ENCODE measurements at places on chromosomes 7 and 10.

GRCh38 chr10:133618851-133619250, 7.7 kb downstream of the FRG2B start:
- no peak for DNase-seq

- no peak for DNase-seq
Observed at GRCh38 chr7:84970670-84971069, 216.2 kb downstream of the SEMA3D start.

DNA sequence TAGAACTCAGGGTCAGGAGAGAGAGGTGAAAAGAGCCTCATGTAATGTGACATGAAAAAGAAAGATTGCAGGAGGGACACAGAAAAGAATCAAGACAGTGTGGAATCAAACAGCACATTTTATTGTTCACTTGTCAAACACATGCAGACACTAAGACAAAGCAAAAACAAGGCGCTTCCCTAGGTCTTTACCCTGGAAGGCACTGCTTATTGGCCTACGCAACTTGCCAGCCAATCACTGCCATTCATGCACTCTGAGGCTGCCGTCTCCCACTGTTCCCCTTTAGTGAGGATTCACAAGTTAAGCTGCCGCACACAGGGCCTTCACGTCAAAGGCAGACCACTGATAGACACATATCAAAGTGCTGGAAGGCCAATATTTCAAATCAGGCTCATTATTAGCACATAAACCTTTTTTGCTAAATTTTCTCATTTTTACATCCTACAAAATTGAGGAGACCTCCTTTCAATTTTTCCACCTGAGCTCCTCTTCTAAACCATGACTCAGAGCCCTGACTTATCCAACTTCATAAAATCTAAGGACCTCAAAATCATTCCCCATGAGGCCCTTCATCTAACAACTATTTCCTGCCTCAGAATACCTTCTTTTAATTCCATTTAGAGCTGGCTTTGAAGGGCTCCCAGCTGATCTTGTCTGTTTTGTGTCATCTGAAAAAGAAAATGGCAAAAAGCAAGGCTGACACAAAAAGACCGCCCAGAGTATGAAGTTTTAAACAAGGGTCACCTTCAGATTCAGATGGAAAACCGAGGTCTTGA, 149.4 kb downstream of the CHCHD3 start:
- DNase-seq: no peak

DNA sequence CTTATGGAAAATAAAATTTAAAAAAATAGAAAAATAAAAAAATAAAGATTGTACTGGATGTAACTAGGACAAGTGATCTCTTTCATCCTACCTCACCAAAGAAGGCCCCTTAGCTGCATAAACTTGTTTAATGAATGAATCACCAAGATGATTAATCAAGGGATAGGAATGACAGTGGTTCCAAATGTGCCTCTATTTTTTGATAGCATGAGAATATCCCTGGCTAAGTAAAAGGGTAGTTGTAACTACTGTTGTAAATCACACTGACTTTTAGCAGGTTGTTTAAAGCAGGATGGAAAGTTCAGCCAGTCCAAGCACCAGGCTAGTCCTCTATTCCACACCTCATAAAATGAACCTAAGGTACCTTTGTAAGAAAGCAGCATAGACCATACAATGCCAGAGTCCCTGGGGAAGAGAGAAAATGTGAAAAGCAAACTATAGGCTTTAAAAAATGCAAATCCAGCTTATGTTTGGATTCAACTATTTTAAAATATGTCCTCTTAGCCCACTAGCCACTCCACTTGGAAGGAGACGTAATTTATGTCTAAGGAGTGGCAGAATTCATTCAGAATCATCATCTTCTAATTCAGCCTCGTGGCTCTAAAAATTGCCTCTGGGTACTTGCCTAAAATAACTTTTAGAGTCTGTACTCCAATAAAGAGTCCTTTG, 126.8 kb downstream of the SKIDA1 start:
- no peak for DNase-seq

GRCh38 chr10:51439645-51440044, 259.8 kb downstream of the CSTF2T start:
- DNase-seq: no peak

DNA sequence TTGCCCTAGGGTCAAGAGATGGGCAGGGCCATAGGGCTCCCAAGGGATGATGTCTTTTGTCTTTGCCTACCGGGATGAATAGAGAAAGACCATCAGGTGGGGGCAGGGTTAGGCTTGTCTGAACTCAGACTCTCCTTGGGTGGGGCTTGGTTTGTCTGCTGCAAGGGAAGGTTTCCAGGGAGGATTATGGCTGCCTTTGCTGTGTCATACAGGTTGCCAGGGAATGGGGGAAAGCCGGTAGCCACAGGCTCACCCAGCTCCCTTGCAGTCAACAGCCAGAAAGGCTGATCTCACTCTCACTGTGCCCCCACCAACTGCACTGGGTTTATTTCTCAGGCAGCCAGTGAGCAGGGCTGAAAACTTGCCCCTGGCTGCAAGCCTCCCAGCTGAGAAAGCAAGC, 253.2 kb downstream of the POLR1F start:
- DNase-seq: no peak

DNA sequence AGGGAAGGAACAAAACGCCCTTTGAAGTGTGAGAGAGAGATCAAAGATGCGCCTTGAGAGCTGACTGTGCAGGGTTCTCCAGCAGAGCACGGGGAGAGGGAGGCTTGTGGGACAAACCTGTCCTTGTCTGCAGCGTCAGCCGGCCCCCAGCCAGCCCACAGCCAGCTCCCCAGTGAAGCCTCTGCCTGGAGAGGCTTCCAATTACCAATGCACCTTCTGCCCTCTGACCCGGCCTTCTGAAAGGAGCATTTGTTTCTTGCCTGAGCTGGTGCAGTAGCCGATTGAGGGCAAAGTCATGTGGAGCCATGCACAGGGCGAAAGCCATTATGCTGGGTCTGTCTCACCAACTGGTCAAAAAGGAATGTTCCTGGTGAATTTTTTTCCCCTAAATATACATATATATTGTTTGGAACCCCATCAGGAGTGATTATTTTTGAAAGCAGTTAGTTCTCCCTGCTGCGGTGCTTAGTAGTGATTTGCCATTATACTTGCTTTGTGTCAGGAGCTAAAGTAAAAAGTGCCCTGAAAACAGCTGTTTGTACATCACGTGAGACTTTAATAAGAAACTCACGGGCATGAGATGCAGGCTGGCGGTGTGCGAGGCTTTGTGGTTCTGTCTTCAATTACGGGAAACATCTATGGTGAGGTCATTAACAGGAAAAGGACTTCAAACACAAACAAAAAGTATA, 268.6 kb downstream of the KLF6 start:
- no peak for DNase-seq

DNA sequence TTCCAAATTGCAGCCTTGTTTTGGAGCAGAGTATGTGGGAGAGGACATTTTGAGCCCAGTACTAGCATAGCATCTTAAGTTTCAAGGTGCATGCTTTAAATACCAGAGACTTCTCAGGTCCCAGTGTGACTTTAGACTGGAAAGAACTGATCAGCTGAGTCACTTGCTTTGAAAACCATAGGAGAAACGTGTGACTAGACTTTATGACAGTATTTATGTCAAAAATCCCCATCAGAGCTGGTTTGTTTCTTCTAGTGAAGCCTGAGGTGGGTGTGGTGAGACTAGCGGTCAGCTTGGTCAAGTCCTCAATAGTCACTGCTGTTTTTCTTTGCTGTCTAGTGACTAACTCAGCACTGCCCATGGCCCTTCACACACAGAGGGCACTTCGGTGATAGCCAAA, 724.2 kb downstream of the GATA3 start:
- no peak for DNase-seq

- no peak for DNase-seq
Observed at GRCh38 chr10:34205452-34205851, 609.6 kb downstream of the PARD3 start.

- peak; percentile 37 for DNase-seq
Observed at GRCh38 chr10:8444630-8445029, 390.1 kb downstream of the GATA3 start.

DNA sequence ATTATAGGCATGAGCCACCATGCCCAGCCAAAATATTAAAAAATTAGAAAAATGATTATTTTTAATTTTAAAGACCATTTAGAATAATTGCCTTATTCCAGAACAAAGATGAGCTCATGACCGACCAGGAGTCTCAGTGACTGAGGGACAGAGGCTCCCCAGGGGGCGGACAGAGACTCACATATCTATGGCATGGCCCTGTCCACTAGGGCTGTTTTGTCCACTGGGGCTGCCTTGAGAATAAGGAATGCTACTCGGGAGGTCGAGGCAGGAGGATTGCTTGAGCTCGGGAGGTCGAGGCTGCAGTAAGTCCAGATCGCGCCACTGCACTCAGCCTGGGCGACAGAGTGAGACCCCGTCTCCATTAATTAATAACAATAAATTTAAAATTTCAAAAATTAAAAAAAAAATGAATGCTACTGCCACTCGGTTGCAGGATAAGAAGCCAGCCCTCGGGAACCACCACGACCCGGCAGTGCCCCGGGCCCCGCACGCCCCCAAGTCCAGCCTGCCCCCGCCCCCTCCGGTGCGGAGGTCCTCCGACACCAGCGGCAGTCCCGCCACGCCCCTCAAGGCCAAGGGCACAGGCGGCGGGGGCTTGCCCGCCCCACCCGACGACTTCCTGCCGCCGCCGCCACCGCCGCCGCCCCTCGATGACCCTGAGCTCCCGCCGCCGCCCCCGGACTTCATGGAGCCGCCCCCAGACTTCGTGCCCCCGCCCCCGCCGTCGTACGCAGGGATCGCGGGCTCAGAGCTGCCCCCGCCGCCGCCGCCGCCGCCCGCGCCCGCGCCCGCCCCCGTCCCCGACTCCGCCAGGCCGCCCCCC, 128.6 kb downstream of the APBB1IP start:
- DNase-seq: no peak

DNA sequence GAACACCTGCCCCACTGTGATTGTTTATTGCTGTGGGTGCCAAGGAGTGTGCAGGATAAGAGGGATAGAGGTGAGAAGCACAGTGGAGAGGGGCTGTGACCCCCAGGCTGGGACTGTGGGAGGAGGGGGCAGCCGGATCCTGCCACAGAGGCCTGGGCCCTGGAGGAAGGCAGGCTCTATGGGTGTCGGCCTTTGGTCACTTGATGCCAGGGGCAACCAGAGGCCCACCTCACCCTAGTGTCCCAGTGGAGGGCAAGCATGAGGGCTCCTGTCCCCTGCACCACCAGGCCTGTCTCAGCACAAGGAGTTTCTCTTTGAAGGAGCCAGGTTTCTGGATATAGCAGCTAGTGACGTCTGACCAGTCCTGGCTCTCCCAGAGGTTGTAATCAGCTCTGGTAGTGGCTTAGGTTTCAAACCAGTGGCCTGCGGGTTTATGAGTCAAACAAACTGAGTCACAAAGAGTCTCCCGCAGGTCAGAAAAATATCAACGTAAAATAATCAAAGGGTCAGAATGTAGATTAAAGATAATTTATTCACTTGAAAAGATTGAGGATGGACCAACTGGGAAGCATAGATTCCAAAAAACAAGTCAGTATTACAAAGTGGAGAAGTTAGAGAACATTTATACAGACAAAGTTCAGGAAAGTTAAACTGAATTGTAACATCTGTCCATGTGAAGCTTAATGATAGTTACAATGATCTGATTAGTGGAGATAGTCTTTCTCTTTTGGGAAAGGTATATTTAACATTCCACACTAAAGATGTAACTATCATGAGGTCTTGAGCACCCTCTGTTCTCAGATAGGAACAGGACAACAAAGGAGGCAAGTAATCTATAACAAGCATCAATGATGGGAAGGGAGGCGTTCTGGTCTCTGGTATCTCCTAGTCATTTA, 37.2 kb upstream of the ZNF488 start:
- DNase-seq: no peak

- no peak for DNase-seq
Observed at GRCh38 chr10:71837098-71837827, 13.8 kb downstream of the PSAP start.

DNA sequence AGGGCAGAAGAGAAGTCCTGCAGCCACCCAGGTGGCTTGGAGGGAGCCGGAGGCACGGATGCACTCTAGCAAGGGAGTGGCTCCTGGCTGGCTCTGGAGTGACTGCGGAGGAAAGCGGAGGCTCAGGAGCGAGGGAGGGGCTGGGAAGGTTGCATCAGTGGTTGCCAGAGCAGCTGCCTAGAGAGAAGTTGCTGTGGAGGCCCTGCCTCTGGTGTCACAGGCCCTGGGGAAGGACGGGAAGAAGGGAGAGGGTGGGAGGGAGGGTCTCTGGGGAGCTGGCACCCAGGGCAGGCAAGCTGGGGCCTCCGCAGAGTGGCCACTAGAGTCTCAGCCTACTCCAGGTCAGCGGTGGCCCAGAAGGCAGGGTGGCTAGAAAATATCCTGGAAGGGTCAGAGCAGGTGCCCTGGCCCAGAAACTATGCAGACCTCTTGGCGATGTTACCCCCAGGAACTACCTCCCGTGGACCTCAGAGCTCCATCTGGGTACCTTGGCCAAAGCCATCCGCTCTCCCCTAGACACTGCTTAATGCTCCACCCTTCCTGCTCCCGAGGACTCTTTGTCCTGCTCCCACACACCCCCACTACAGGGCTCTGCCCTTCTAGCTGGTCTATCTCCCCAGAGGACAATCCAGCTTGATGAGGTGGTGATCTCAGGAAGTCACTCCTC, 164.3 kb downstream of the NRF1 start:
- DNase-seq: no peak

DNA sequence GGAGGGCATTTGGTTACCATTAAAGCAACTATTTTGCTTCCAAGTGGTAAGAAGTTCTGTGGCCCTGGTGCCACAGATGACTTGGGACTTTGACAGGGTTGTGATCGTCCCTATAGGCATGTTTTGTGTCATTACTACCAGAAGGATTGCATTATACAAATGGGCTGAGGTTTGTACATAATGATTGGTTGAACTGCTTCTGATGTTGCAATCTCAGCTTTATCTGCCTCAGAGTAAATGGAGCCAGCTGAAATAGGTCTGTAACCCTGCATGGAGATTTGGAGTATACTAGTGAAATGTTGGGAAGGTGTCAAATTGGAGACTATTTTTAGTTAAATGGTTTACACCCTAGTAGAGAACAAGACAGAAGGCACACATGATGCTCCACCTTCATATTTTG, 46.1 kb upstream of the SEPTIN7 start:
- DNase-seq: no peak

DNA sequence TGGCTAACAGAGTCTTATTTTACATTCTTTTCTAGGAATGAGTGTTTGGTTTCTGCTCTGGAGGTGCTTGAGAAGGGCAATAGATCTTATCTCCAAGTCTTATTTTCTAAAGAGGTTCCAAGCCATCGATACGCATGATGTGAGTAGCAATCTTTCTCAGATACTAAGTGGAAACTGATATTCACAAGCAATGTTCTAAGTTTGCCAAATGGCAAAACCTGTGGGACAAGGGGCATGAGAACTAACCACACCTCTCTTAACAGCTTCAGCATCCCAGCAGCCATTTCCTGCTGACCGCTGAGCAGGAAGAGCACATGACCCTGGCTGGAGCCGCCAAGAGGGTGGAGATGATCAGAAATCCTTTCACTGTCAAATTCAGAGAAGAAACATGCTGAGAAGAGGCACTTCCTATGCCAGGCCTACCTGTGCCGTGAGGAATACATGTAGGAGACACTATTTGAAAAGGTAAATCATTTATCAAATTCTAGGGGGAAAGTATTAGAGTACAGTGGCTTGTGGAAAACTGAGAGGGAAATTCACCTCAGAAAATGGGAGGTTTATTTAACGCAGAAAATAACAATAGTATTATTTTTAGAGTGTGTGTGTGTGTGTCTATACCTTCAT, 35.2 kb downstream of the CCDC71L start:
- no peak for DNase-seq
